CD4-positive, alpha-beta T cell treated with Interleukin-1 beta for 1 hour (primary cell): ENCODE measurements at places on chromosomes 1 and 21.

DNA sequence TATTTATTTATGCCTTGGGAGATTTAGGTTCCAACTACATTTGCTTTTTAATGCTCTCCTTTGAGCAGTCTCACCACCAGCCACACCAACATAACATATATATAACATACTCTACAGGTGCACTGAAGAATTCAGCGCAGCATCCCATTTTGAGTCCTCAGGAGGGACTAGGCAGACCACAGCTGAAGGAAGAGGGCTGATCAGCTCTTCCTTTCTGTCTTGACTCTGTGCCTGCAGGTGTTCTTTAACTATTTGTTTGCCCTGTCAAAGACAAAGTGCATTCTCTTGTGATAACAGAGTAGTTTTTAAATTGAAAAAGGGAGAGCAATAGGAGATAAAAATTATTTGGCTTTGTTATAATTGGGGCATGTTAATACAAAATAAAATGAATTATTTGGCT lies 17.0 kb downstream of the HIPK1 start:
- DNase-seq = no peak

GRCh38 chr1:207830788-207831187 lies 78.9 kb downstream of the CD46 start:
- DNase-seq = no peak

DNA sequence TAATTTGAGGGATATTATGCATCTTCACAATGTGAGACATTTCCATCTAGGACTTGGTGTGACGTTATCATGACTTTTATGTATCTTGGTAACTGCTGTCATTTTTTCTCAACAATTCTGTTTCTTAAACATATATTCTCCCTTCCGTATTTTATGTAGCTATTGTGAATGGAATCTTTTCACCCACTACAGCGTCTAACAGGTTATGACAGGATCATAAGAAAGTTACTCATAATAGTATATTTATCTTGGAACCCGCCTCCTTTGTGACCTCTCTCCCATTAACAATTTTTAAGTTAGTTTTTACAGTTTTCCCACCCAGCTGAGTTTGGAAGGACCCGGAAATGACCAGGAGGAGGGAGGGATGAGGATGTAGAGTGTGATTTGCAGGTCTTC lies 6.8 kb upstream of the DMRTA2 start:
- no peak for DNase-seq

DNA sequence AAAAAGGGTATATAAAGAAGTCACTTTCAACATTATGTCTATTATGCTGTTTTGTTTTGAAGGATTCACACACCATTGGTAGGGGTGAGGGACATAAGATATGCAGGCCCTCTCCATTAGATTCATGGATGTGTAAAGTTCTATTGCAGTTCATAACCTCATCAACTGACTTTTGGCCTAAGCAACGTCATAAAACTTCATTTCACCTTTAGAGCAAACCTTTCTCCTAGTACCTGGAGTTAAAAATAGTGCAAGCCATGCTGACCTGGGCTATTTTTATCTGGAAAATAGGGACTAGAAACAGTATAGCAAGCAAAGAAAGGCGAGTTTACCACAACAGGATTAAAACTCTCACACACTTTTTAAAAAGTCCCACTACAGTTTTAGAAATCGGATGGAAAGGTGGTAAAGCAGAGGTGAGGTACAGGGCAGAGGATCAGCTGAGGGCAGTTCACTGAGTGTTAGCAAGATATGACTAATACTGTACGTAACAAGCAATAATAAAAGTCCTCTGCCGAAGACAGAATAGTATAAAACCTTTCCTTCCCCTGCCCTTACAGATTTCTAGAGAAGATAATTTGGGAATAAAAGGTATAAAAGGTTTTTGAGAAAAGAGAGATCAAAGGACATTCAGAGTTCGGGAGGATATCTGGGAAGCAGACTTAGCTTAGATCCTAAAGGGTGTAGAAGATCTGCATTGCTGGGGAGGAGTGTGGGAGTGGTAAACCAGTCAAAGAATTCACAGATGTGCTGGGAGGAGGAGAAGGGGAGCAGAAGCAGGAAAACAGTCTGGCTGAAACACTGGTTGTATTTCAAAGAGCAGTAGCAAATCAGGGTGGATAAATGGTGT lies 14.3 kb downstream of the EGLN1 start:
- DNase-seq = no peak

DNA sequence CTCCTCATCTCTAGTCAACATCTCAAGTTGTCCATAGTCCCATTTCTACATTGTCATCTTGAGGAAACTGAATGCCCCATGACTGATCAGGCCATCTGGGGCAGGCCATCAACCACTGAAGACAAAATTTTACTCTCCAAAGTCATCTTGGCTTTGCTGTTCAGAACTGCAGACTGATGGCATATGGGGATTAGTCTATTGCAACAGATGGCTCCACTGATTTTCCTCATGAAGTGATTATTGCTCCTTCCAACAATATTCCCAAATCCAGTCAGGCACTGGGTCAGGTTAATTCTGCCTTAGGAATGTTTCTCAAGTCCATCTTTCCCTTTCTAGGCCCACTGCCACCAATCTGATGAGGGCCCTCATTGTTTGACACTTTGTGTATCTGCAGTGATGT lies 101.7 kb downstream of the ESRRG start:
- no peak for DNase-seq

DNA sequence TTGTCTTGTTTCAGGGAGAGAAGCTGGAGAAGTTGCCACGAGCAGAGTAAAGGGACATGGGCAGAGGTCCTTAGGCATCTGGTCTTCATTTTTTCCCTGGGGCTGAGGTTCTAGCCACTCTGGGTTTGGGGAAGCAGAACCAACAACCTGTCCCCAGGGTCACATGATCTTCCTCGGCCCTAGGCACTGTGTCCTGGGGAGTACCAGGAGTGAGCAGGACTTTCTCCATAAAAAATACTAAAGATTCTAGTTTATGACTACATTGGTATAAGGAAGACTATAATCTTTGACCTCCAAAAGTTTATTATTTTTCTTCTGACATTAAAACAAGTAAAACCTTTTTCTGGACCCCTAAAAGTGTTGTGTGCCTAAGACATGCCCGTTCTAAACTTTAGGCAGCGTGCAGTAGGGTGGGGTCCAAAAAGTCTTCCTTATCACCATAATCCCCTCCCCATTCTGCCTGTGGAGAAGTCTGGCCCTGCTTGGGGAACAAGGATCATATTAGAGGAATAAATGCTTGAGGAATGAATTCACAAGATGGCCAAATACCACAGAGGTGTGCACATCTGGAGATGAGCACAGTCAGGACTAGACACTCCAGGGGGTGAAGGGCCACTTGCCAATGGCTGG lies 19.3 kb upstream of the IGSF3 start:
- DNase-seq = no peak

- no peak for DNase-seq
Observed at GRCh38 chr1:62058956-62059355, 135.7 kb upstream of the L1TD1 start.
